ENCODE measurements at places on chromosomes 4 and X.

GRCh38 chr4:183240581-183241321, 79.3 kb downstream of the CLDN22 start:
- no peak for DNase-seq

DNA sequence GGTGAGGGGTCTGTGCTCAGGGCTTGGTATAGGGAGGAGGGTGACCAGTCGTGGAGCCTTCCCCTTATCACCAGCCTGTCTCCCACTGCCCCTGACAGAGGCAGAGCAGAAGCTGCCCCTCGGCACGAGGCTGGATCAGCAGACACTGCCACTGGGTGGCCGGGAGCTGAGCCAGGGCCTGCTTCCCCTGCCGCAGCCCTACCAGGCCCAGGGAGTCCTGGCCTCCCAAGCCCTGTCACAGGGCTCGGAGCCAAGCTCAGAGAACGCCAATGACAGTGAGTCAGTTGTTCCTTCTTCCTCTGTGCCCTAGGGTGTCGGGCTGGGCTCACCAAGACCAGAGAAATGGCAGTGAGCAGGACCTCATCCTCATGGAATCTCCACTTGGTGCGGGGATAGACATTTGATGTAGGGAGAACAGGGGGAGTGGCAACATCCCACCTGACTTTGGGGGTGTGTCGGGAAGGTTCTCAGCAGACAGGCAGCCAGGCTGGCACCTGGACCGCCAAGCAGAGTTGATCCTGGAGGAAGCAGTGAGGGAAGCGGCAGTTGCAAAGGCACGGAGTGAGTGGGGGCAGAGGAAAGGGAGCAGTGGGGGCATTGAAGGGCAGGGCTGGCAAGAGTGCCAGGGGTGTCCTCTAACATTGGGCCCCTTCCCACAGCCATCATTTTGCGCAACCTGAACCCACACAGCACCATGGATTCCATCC, 14.3 kb upstream of the UBA1 start:
- DNase-seq, result no peak

DNA sequence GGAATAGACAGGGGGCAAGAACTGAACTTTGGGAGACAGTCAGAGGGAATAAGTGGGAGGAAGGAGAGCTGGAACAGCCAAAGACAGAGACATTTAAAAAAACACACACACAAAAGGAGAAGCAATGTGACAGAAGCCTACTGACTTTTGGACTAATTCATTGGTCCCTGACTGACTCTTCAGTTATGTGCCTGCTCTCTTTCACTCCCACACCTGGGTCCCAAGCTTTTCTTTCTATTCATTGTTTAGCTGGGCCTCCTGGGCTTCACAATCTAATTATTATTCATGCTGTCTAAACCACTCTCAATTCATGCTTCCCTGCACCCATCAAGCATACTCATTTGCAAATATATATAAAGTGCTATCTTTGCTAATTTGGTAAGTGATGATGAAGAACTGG, 139.2 kb upstream of the IRS4 start:
- no peak for DNase-seq

- DNase-seq, result no peak
Measured at GRCh38 chr4:52869656-52870055, 7.5 kb downstream of the RASL11B start.

GRCh38 chr4:108556588-108557200, 63.7 kb upstream of the RPL34 start:
- no peak for DNase-seq

- DNase-seq, result no peak
Measured at GRCh38 chr4:8728536-8729407, 136.2 kb downstream of the CPZ start.

GRCh38 chrX:121457096-121457495, 409.7 kb downstream of the GLUD2 start:
- no peak for DNase-seq

DNA sequence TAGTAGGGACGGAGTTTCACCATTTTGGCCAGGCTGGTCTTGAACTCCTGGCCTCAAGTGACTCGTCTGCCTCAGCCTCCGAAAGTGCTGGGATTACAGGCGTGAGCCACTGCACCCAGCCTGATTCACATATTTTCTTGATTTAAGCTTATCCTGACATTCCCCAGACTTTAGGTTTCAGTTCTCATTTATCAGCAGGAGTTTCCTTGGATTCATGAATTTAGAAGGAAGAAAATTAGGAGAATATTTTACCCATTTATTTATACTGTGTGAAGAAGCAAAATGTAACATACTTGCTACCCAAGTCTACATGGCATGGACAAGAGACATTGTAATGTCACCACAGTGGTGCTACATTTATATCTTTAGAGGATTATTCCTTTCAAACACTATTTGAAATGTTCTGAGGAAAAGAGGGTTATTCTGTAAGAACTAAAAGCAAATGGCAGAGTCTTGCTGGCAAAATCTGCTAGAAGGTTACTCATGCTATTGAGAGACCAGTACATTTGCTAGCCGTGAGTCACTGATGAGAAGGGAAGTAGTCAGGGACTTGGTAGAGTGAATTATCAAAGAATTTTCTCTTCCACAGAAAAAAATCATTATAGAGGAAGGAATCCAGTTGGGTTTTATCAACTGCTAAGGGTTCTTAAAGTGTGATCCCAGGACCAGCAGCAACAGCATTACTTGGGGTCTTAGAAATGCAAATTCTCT, 26.1 kb upstream of the CFAP299 start:
- no peak for DNase-seq
